ENCODE measurements at places on chromosomes 4 and X.

GRCh38 chrX:104130808-104131207, 18.5 kb downstream of the ZCCHC18 start:
- DNase-seq, result no peak

DNA sequence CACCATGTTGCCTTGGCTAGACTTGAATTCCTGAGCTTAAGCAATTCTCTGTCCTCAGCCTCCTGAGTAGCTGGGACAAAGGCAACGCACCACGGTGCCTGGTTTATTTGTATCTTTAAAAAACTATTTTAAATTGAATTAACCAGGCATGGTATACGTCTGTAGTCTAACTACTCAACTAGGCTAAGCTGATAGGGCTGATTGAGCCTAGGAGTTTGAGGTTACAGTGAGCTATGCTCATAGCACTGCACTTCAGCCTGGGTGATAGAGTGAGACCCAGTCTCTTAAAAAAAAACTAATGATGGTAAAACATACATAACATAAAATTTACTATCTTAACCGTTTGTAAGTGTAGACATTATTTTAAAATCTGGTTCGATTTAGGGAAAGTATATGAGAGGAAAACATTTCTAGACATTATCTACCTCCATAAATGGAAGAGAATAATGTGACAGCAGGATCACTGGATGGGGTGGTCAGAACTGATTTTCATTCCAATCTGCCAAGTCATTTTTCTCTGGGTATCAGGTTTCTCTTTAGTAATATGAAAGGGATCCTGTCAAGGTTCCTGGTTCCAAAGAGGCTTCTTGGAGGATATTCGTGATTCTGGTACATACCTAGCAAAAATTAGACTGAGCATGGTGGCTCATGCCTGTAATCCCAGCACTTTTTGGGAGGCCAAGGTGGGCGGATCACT, 8.7 kb upstream of the ITGB1BP2 start:
- DNase-seq, result no peak

GRCh38 chrX:84340968-84341367, 153.0 kb upstream of the RPS6KA6 start:
- DNase-seq, result no peak

- DNase-seq, result no peak
Observed at GRCh38 chrX:44431194-44431593, 87.7 kb upstream of the EFHC2 start.

- DNase-seq, result no peak
Observed at GRCh38 chr4:78369679-78370078, 181.9 kb upstream of the ANXA3 start.

DNA sequence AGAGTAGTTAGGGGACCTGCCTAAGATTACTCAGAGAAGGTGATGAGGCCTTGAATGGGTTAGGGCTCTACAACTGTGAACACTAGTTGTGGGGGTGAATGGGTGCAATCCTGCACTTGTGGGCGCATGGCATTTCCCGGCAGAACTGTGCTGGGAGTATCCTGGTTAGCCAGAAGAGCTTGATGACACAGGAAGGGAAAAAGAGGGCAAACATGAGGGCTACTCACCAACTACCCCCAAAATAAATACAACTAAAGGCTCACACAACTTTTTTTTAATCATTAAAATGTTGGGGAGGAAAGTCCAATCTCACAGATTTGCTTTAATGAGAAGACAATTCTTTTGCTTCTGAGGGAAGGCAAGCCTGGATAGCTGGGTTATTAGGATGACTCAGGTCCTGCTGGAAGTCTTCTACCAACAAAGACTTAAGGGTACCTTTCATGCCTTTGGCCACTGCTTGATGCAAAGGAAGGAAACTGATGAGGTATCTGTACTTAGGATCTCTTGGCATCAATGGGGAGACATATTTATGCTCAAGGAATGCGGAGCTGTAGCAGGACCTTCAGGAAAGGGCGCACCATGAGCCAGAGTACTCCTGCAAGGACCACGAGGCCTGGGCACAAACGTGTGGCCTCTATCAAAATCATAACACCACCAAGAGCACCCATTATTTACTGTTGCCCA, 2.6 kb downstream of the PHKA2 start:
- no peak for DNase-seq

- DNase-seq, result no peak
Observed at GRCh38 chr4:99134586-99134985, 9.5 kb downstream of the ADH4 start.

DNA sequence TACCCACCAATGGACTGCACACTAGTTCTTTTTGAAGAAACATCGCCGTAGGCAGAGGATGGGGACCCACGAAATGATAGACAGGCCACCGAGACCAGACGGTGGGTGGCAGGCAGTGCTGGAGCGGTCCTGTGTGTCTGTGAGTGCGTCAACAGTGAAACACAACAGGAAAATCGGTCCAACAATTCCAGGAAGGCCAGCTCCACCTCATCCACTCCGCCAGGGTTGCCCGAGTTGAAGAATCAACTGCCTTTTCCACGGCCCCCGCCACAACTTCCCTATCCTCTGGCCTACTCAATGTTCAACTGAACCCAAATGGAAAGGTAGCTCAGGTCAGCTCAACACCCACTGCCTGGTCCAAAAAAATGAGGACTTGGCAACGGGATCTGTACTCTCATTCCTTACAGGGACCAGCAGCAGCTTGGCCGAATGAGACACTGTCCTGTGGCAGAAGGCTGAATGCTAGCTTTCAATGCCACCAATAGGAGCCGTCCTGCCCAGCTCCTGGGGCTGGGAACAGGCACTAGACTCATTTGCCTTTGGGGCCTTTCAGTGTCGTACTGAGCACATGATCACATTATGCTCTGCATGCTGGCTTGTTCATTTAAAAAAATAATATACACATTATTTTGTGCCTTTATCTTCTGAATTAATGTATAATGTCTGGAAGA, 43.5 kb downstream of the MID1 start:
- no peak for DNase-seq

- no peak for DNase-seq
Observed at GRCh38 chrX:7815166-7815805, 27.7 kb upstream of the VCX start.

- DNase-seq, result no peak
Observed at GRCh38 chr4:1416051-1416947, 10.1 kb upstream of the NKX1-1 start.

GRCh38 chrX:136207546-136207945, 43.7 kb downstream of the MAP7D3 start:
- DNase-seq, result no peak

DNA sequence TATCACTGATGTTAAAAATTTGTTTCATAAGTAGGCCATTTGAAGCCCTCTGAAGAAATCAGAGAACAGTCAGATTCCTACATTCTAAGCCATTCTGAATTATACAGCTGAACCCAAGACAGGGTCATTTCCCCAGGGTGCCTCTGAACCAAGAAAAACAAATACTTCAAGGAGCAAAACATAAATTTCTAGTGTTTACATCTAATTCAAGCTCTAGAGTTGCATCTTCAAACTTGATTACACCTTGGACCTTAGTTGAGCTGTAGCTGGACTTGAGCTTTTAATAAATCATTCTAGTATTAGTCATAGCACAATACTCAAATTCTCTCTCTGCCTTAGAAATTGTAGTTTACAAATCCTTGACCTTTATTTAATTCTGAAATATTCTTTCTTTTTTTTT, 87.6 kb upstream of the IL15 start:
- DNase-seq, result no peak

DNA sequence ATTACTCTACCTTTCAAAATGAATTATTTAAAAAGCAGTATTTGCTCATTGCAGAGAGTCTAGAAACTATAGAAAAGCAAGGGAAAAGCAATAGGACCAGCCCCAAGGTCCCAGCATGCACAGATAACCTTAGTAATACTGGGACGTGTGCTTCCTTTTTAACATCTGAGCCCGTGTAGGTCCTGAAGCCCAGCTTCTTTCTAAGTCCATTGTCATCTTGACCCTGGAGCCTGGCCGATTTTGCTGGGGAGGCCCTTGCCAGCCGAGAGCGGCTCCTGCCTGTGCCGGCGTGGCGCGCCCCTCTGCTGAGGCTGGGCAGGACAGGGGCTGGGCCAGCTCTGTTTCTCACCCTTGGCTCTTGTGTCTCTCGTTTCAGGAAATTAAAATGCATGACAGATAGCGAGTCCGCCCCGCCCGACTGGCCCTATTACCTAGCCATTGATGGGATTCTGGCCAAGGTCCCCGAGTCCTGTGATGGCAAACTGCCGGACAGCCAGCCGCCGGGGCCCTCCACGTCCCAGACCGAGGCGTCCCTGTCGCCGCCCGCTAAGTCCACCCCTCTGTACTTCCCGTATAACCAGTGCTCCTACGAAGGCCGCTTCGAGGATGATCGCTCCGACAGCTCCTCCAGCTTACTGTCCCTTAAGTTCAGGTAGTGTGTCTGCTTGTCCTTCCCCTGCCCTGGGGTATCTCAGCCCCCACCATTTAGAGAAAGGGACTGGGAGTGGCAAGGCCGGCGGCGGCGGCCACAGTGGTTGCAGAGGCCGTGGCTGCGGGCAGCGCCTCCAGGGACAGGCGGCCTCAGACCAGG, 4.1 kb downstream of the MSANTD1 start:
- DNase-seq, result no peak

GRCh38 chr4:75087865-75088264, 154.9 kb downstream of the PARM1 start:
- DNase-seq, result no peak

DNA sequence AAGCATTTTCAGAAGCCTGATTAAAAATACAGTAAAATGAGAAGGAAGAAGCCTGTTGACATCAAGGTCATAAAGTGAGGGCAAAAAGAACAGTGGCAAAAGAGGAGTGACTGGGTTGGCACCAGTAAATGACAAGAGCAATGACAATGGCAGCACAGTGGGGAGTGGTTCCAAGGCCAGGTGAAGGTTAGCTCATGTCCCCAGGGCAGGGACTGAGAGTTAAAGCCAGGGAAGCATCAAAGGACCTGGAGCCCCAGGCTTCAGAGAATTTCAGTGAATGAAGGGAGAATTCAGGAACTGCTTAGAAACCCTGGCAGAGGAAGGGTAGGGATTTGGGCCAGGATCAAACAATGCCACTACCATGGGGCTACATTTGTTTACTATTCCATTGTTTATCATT, 8.8 kb upstream of the PIGA start:
- no peak for DNase-seq

GRCh38 chrX:38599796-38600755, 38.7 kb downstream of the TSPAN7 start:
- DNase-seq, result no peak

GRCh38 chr4:145623831-145624230, 4.6 kb downstream of the MMAA start:
- no peak for DNase-seq

DNA sequence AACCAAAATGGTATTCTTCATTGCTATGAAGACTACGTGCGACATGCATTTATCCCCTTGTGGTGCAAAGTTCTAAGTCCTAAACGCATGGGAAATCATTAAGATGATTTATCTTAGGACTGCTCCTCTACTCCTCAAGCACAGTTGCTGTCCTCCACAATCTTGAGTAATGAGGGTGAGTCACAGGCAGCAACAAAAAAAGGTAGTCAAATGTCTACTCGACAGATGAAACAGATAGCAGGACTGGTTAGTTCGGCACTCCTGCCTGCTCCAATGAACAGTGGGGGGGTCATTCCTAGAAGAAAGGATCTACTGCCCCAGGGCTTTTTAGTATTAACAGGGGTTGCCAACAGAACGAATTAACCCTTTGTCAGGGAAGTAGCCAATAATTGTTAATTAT, 233.7 kb upstream of the FGF13 start:
- DNase-seq, result no peak

DNA sequence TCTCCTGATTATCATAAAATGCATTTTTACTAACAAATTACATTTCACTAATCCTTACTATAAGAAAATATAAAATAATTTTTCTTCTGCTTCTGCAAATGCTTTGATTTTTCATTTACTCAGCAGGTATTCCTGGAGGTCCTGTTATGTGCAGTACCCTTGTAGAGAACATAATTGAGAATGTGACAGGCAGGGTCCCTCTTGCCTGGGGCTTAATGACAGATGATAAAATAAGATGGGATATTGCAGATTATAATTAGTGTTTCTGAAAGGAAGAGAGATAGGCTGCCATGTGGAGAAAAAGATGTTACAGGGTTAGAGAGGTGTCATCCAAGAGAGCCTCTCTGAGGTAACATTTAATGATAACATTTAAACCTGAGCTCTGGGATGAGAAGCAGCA, 128.9 kb downstream of the MAD2L1 start:
- DNase-seq, result no peak

DNA sequence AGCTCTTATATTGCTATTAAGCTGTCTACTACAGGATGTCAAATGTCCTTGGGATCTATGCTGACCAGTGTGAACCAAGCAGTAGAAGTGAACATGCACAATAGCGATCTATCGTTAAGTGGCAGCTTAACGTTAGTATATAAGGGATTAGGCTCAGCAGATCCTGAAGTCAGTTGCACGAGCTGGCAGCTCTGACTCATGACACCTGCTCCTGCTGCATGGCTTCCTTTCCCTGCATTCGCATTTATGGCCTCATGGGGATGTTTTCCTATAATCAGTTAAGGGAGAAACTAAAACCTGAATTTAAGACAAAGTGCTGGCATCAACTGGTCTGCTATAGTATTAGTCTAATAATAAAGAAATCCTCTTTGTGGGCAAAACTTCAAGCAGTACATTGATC, 12.7 kb upstream of the MCUB start:
- no peak for DNase-seq

- DNase-seq, result no peak
Observed at GRCh38 chr4:105894660-105895582, at the start of gene NPNT. Gene NPNT (plus strand): TSS chr4:105895471. CDS start chr4:105895653, 182 bp downstream.

DNA sequence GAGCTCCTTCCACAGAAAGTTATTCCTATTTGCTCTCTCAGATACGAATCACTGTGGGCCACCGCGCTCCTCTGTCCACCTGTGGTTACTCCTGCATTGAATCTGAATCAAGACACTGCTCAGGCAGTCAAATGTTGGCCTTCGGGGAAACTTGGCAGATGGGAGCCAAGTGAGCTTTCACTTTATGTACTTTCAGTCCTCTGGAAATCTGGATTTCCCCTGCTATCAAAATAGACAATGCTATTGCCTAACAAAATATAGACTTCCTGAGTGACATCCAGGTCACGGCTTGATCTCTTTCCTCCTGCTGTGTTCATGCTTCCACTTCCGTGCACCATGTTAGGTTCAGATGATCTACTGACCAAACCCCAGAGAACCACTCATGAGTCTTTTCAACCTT, 43.8 kb downstream of the FHL1 start:
- DNase-seq, result no peak

- no peak for DNase-seq
Observed at GRCh38 chr4:146336410-146336807, 122.1 kb downstream of the REELD1 start.

DNA sequence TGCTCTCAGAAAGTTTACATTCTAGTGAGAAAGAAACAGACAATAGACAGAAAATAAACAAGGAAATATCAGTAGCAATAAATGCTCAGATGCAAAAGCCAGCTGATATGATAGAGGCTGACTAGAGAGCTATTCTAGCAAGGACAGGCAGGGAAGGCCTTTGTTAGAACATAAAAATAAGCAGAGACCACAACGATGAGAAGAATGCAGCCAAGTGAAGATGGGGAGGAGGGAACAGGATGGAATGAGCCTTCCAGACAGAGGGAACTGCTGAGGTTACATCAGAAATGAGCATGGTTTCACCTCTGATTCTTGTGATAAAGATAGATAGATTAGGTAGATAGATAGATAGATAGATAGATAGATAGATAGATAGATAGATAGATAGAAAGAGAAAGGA, 7.6 kb upstream of the SOWAHB start:
- DNase-seq, result no peak

Measured in NCI-H2107 (cell line).